ENCODE measurements at places on chromosomes 6 and 20.

DNA sequence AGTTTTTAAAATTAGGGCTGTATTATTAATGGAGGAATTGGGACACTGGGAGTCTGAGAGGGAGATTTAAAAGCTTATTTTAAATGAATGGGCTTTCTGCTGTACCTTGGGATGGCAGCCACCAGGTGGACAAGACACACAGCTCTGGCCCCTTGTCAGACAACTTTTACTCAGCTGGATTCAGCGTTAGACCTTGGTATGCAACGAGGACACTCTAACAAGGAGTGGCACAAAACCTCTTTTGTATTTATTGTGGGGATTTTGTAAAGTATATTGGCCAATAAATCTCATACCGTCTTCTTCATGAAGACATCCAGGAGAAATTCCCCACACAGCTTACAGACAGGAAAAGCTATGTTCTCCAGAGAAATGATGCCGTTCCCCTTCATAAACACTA, 105.7 kb downstream of the LCA5 start:
- DNase-seq = peak; percentile 8

DNA sequence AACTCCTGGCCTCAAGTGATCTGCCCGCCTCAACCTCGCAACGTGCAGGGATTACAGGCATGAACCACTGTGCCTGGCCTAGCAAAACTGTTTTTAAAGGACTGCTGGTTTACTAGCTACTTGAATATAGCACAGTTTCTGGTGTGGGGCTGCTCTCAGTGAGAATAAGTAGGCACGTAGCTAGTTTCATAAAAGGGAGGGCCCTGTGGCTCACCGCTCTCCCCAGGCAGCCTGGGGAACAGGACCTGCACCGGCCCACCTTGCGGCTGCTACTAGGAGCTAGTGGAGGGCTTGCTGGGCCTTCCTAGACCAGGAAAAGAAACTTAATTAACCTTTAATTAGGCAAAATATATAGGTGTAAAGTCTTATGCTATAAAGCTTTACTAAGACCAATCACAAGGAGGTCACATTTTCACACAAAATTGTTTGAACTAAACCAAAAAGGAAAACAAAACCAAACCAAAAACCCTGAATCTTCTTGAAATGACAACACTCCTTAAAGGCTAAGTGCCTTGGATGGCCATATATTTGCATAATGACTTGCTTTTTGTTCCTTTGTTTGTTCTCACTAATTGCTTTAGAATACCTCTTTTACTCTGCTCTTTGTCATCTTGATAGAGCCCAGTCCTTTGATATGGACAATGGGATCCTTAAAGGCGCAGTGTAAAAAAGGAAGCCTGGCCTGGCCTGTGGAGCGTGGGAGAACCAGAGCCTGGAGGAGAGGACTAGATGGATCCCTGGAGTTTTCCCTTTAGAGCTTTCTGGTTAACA, 69.5 kb upstream of the SAMD5 start:
- DNase-seq = no peak

DNA sequence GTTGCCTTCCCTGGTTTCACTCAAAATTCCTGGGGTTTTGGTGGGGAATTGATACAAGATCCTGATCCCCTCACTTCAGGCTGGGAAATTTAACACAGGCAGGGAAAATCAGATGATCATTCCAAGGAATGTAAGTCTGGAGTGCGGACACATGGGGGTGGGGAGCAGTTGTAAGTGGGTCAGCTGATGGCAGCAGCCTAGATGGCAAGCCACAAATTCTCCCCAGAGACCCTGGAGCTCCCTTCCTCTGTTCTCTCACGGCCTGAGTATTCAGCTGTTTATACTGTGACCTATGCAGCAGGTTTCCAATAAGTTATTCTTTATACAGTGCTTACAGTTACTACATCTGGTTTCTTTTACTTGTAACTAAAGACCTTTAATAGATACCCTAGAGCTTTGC, 144.9 kb downstream of the SH3BGRL2 start:
- no peak for DNase-seq

DNA sequence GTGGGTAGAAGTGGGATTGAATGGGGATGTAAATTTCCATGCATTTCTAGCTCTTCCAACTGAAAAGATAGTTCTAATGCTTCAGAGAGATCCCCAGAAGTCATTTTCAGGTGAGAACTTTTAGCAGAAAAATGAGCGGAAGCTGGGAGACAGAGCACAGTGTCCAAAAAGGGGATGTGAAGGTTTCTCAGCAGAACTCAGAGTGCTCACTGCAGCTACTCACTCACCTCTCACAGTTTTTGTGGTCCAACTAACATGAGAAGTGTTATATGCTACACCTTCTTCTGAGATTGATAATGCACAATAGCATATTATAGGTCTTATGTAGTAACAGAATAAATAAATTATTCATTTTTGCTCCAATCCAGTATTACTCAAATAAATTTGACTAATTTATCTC, 519.2 kb upstream of the HS3ST5 start:
- no peak for DNase-seq

GRCh38 chr6:170279977-170280688, 10.7 kb downstream of the DLL1 start:
- peak; percentile 65 for DNase-seq

- DNase-seq = no peak
These were observed 37.2 kb downstream of the SEL1L2 start for GRCh38 chr20:13953227-13953626.

GRCh38 chr6:154907291-154907690, 87.8 kb upstream of the TIAM2 start:
- DNase-seq = no peak

DNA sequence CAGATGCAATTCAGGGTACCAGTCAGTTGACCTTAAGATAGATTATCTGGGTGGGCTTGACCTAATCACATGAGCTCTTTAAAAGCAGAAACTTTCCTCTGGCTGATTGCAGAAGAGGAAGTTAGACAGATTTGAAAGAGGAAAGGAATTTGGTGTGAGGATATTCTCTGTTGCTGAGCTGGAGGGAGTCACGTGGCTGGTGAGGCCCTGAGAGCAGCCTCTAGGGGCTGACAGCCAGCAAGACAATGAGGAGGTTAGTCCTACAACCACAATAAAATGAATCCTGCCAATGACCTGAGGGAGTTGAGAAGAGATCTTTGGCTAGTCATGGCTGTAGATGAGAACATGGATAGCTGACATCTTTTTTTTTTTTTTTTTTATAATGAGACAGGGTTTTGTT, 87.0 kb upstream of the B3GAT2 start:
- no peak for DNase-seq

DNA sequence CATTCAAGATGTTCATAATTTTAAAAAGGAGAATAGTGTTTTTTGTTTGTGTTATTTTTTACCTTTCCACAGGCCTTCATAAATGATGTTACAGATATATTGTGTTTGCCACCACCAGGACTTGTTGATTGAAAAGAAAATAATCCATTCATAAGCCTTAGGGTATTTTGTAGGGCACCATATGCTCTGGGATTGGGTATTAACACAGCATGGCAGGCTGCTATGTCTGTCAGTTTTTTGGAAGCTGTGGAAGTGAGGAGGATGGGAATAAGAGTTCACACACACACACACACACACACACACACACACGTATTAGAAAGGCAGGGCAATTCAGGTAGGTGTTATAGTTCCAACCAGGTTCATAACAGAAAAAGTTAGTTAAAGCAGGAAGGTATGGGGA, 237.9 kb downstream of the HDGFL1 start:
- no peak for DNase-seq

DNA sequence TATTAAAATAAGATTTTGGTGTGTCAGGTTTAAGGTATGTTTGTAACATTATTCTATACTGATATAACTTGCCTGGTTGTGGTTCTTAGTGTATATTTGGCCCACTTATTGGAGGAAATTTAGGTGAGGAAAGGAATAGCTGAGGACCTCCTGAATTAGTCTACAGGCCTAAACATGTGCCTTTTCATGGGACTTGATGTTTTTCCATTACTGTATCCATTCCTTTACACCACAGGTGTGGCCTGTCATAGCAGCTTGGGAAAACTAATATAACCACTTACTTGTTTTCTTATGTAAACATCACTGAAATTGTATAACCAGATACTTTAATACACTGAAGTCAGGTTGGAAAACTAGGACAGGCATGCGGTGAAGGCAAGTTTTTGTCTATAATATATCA, 27.6 kb downstream of the BCKDHB start:
- DNase-seq = no peak

DNA sequence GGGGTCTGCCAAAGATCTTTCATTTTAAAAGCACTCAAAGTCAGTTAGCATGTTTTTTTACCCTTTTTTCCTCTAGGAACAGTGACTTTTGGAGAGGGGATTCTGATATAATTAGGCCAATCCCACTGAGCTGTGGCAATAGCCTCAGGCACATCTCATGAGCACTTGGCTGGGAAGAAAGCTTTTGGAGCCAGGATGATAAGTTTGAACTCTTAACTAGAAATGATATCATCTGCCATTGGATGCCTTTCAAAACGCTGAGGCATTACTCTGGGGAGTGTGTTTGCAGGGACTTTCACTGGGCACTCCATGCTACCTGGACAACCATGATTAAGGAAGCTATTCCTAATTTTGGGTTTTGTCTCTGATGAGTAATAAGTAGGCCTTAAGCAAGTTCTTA, 3.7 kb downstream of the SCGN start:
- no peak for DNase-seq

DNA sequence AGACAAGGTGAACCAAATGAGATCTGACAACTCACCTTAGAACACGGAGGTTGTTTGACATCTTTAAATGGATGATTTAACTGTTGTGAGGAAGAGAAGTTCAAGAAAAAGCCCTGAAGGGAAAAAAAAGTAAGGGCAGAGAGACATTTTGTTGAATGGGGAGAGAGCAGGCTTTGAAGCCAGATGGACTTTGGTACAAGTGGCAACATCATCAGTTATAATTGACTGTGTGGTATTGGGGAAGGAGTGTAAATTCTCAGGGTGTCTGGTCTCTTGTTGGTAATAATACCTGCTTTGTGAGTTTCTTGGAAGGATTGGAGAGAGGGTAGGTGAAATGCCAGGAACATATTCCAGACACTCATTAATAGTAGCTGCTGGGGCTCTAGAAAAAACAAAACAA, 21.6 kb downstream of the OGFRL1 start:
- no peak for DNase-seq

- no peak for DNase-seq
These were observed 2.8 kb downstream of the COL9A3 start for GRCh38 chr20:62819494-62820174.

DNA sequence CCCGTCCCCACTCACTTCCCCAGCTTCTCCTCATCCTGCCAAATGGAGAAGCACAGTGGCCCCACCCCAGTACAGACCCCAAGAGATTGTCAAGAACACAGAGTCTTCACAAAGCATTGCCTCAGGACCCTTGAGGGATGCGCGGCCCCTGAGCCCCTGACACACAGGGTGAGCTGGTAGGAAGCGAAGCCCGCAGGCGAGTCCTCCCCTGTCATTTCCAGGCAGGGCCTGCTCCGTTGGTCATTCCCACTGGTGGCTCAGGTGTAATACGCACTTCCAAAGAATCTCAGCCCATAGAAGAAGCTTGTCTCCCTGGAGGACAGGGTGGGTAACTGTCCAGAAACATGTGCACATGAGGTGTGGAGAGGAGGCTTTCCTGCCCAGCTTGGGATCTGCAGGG, 404.2 kb downstream of the THBS2 start:
- DNase-seq = no peak

All from A549 (cell line).